ENCODE measurements at places on chromosomes 1 and 21. TPM values are rescaled to one million over a fixed set of nuclear protein-coding genes. Genes with fewer than 3 reads are reported as not detected.
A peak's percentile ranks its signal among the peaks of the same experiment; 100 is the strongest.

Gene ITLN2
- polyA plus RNA-seq, result 4.5 TPM

DNA sequence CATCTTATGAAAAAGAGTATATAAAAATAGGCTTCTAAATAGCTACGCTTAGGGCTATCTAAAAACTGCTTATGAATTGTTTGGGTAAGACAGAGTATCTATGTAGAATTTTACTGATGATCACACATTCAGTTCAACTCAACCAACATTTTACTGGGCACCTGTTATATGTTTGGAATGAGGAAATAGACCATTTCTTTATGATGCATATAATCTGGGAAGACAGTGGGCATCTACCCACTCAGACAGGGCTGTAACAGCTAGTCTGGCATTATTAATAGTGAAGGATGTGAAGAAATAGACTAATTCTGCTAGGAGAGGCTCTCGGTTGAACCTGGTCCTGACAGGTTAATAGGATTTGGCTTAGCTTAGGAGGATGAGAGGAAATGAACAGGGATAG lies 56.9 kb downstream of the TIAM1 start:
- no peak for DNase-seq

Gene ACTN2
- polyA plus RNA-seq, result 3.0 TPM

DNA sequence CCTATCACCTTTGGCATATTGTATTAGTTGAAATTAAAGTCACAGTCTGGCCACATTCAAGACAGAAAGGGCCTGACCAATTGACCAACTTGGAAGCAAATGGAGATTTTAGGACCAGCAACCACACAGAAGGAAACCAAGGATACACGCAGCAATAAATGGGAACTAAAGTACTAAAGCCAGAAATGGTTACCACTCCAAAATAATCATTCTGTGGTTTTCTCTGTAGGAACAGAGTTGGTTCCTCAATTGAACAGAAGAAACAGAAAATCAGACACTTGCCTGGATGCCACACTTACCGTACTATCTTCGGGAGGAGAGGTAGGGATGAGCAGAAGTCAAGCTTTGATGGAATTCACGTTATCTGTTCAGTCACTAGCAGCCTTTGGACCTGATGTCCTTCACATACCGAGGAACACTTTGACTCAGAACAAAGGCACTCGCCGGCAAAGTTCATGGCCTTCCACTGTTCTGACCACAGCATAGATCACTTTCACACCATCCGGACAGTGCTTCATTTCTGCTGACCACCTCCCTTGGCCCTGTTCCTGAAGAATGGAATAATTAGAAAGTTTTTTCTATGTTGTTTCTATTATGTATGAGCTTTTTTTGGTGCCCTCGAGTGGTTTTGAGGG lies 96.9 kb downstream of the LPAR3 start:
- no peak for DNase-seq

DNA sequence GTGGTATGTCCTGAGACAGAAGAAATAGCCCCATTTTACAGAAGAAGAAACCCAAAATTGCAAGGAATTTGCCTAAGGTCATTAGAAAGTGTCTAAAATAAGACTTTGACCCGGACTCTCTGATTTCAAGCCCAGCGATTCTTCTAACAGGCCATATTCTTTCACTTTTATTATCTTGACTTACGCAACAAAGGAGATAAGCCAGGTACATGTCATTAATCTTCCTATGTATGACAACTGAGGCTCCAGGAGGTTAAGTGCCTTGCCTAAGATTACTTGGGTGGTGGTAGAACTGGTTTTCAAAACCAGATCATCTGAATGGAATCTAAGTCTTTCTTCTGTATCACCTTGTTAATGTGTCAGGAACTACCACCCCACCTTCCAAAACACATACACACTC lies 124.3 kb downstream of the PBX1 start:
- DNase-seq, result no peak

- DNase-seq, result peak; percentile 34
Measured at GRCh38 chr1:43316738-43317520, 16.1 kb downstream of the TIE1 start.

DNA sequence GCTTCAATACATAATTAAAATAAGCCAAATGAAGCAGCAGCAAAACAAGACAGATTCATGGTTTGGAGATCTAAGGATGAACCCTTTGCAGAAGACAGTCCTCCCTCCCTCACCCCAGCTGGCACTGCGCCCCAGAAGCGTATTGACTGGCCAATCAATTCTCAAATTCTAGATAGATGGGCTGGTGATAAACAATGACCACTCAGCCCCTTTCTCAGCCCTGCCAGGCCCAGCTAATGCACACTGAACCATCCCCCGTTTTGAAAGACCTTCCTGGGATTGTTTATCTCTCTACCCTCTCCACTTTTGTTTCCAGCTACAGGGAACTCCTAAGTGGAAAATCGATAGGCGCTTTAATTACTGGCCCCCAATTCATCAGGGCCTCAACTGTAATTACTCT lies 29.0 kb downstream of the TNR start:
- DNase-seq, result no peak

DNA sequence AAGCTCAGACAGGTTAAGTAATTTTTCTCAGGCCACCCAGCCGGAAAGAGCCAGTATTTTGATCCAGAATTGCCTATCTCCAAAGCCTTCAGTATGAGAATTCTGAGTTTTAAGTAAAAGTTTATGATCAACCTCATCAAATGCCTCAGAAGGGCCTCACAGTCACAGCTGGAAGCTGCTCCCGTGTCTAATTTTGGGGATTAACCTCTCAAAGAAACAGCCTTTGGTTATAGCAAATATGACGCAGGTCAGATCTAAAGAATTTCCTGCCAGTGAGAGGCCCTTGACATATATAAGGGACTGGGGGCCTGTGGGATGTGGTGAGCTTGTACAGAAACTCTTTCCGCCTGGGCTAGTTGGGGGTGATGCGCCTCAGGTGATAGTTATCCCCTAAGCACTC lies 2.3 kb downstream of the EXTL1 start:
- no peak for DNase-seq

DNA sequence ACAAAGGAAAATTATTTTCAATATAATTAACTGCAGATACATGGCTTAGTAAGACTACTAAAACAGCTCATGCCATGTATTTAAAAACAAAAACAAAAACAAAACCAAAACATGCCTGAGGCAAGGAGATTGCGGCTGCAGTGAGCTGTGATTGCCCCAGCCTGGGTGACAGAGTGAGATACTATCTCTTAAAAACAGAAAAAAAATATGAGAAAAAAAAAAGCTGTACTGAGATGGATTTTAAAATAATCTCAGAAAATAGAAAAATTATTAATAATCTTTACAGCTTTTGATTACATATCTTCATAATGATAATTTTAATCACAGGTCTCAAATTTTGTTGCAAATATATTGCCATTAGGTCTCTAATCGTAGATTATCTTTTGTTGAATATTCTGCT lies 24.0 kb upstream of the LIN9 start:
- no peak for DNase-seq

Gene DYNLT5
- not detected for polyA plus RNA-seq

Gene PADI2
- 2.9 TPM for polyA plus RNA-seq

- no peak for DNase-seq
Measured at GRCh38 chr1:86551305-86551704, 4.4 kb downstream of the CLCA4 start.

DNA sequence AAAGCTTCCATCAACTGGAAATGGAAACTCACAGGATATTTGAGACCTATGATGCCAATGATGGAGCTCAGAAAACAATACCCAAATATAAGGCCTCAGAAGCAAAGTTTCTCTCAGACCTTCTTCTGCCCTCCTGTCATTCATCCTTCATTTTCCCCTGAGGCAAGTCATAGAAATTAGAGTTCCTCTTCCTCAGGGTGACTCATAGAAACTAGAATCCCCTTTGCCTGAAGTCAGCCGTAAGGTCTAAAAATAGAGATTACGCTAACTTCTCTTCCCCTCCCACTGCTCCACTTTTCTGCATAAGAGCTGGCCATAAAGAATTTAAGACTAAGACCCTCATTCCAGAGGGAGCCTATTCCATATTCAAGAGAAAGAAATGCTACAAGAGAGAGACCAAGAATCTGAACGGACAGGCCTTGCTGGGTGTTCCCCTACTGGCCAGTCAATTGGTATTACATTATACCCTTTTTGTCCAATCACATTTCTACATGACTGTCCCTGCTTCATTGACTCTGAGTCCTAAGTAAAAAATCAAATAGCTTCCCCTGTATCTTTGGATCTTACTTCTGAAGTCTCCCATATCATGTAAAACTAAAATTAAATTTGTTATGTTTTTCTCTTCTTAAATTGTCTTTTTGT lies 994.9 kb downstream of the ADGRL2 start:
- no peak for DNase-seq

Gene DTL
- not detected for polyA plus RNA-seq

Gene MAN1C1
- polyA plus RNA-seq, result 2.8 TPM

Gene NBPF10
- 0.88 TPM for polyA plus RNA-seq

GRCh38 chr21:29321217-29321616 lies 22.5 kb downstream of the BACH1 start:
- DNase-seq, result no peak

GRCh38 chr1:172976222-172977041 lies 74.3 kb downstream of the TNFSF18 start:
- no peak for DNase-seq
